ENCODE measurements at places on chromosomes 5 and 9. TPM values are rescaled to one million over a fixed set of nuclear protein-coding genes. Genes with fewer than 3 reads are reported as not detected.

- DNase-seq, result no peak
Measured at GRCh38 chr5:81980598-81981260, 8.9 kb downstream of the ATG10 start.

DNA sequence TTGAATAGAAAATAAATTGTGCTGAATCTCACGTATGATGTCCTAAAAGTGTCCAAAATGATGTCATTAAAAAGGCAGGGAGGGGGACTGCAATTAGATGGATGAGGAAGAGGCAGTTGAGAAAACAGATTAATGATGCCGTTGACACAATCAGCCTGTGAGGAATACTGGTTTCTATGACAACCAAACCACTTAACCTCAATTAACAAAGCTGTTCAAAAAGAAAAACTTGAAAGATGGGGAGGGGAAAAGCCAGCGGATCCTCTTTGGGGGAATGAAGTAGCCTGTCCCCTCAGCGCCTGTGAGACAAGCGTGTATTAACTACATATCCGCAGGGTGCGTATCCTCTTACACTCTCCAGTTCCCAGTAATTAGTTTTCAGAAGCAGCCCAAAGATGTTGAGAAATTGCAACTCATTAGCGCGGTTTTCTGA lies 160.7 kb downstream of the TTC39B start:
- no peak for DNase-seq

DNA sequence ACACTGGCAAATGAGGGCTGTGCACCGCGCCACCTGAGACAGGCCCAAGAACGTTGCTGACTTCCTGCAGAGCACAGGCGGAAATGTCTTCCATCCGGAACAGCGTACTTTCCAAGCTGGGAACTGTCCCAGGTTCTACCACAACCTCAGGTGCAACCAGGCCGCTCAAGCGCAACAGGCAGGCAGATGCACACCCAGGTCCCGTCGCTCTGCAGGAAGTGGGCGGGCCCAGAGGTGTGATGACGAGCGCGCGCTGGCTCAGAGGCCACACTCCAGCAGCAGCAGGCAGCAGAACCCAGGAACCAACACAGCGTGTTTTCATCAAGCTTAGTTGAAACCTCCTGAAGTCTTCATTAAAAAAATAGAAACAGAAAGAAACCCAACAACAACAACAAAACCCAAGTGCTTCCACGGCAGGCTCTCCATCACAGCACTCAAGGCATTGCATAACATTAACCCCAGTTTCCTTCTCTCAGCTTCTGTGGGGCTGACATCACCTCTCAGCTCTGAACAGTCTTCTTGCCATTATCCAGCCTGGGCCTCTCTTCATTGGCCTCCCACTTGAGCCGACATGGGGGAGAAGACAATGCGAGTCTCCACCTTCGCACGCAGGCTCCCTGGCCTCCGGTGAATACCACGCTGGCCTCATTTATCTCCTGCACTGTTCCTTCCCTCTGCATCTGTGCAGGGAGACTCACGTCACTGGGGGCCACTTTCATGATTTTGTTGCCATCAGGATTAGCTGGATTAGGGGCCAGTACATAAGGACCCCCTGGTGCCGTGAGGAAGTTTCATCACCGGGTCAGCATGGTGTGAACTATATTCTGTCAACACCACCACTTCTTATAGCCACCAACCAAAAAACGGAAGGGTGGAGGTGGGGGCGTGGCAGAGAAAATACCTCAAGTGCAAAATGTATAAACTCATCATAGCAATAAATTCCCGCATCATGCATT lies 22.1 kb downstream of the PTCH1 start:
- DNase-seq, result peak; percentile 52

DNA sequence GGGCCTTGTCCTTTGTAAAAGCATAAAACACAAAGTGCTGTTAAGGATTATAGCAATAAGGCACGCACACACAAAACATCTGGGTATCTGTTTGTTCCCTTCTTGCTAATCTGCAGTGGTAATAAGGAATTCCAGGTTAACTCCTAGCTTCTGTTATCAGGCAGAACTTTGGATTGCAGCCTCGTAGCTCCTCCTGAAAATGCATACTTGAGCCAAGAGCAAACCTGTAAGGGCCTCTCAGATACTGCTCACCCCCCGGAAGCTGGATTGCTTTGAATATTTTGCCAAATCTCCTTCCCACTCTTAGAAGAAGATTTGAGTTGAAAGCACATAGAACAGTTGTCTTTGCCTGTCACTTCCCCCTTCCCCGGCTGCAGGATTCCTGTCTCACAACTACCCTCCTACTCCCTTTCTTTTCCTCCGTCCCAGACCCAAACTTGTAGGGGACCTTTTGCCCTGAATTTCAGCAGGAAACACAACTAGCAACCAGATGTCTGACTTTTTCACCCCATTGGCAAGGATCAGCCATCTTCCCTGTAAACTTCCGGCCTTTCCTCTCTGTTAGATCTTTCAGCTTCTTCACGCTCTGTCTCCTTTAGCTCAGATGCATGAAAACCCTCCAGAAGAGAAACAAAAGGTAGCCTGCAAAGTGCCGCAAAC lies 28.2 kb upstream of the SMAD5 start:
- DNase-seq, result no peak

- no peak for DNase-seq
Measured at GRCh38 chr5:1875281-1875842, 7.4 kb downstream of the IRX4 start.

GRCh38 chr9:682633-683508 lies 158.6 kb upstream of the DMRT1 start:
- no peak for DNase-seq

DNA sequence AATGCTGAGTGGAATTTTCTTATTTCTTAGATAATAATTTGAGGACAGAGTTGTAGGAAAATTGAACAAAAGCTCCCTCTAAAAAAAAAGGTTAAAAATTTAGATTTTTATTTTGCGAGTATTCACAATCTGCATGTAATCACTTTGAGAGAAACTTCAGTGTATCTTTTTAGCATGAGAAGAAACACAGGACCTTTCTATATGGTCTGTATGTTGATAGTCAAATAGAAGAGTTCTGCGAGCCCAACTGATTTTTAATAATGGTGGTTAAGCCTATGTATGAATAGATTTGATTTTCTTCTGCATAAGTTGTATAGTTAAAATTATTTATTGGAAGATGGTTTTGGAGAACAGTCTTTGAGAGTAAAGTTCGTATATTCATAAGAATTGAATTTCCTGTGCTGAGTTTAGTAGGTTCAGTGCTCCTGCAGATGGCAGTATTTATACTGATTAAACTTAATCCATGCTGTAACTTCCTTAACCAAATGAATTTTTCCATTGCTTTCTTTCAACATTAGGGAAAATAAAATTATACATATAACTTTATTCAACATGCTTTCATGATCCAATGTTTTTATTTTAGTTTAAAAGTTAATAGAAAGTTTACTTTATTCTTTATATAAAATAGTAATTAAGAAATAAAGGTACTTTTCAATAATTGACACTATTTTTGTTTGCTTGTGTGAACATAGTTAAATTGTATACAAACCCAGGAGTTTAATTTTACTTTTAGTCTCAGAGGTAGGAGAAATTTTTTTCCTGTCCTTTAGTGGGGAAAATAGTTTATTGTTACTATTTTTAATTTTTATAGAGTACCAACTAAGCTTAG lies 19.6 kb downstream of the TCERG1 start:
- peak; percentile 22 for DNase-seq

DNA sequence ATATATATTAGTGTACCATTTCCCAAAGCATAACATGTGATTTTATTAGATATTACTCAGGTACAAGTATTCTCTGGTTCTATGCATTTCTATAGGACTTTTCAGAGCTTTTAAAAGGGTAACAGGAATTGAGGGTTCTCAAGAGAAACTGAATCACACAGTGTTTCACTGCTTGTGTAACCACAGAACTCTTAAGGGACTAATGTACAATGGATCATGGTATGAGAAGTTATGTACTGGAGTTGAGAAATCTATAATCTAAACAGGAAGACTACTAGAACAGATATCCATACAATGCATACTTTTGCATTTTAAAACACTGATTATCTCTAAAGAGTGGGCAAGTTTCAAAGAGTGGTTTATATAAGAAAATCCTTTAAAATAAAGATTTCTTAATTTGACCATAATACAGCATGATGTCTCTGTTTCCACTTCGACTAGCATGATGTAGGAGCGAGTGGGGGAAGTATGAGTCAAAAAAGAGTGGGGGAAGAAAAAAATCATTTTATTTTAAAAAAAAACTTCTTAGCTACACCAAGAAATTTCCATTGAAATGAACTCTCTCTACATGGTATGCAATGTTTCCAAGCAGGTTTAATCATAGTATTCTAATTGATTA lies 183.5 kb downstream of the RFX3 start:
- no peak for DNase-seq

DNA sequence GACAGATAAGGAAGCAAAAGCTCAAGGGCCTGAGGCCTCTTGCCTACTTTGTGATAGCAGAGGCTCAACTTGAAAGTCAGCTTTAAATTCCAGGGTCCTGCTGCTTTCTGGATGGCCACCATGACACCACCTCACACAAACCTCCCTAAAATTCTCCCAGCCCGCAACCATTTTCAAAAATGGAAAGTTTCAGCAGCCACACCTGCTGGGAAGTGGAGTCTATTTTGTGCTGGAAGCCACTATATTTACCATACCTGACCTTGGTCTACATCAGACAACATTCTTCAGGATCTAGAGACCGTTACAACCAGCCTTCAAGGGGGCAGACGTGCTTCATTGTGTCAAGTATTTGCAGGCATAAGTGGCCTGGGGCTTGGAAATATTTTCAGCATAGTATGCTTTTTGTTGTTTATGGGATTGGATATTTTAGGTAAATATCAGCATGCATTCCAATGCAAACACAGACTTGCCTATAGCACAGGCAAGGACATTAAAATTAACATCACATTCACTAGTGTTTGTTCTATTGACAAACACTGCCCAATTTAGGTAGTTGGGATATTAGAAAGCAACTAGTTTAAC lies 50.9 kb downstream of the BOD1 start:
- no peak for DNase-seq

DNA sequence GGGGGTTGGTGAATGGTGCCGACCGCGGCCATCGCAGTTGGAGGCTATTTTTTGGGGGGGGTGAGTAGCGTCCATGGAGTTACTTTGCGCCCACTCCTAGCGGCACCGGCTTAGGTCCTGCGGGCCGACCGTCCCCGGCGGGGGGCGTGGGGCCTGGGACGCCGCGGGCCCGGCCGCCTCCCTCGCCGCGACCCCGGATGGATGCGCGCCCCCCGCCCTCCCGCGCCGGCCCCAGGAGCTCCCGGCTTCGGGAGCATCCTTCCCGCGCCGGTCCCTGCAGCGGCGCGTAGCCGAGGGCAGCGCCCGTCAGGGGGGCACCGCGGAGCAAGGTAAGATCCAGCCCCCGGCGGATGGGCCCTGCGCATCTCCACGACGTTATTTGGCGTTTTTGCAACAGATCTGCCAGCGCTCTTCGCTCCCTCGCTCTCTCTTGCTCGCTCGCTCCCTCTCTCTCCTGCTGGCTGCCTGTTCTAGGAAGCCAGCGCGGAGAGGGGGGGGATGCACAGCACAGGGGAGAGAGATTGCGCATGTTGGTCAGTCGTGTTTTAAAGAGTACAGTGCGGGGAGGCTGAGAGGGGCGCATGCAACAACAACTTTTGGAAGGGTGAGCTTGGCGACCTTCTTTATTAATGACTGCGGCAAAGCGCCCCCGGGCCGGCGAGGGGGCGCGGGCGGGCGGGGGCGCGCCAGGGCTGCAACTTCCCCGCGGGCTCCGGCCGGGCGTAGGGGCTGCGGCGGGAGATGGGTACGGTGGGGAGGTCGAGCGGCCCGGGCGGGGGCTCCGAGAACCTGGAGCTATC lies 413 bp downstream of the JADE2 start:
- peak; percentile 67 for DNase-seq

- no peak for DNase-seq
Measured at GRCh38 chr5:80591352-80591751, 21.3 kb upstream of the ANKRD34B start.

DNA sequence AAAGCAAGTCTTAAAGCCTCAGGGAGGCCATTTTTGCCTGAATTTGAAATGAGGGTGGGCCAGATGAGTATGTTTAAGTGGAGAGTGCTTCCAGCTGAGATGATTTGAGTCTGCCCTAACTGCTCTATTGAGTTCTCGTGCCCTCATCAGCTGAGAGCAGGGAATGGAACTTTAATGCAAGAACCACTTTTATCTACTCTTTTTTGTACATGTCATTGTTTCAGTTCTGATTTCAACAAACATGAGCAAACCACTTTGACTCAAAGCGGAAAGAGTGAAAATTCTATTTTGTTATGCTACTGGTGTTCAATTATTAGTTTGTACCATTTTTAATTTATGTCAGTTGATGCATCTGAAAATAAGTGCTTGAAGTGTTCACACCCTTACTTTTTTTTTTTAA lies 35.8 kb downstream of the DCAF10 start:
- DNase-seq, result no peak

- no peak for DNase-seq
Measured at GRCh38 chr5:135596788-135597187, 18.0 kb upstream of the CXCL14 start.

DNA sequence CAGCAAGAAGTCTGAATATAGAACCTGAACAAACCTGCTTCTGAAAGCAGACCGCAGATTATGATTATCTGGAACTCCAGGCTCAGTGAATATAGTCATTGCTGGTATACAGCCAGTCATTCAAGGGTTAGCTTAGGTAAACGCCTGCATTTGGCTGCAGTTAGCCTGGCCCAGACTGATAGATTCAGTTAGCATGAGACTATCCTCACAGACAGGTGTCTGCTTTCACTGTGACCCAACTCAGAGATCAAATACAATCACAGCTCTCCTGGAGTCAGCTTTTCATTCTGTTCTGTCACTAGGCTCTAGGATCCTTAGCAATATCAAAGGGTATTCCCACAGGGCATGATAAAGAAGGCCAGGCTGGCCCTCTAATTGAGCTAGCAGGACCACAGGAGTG lies 138.6 kb upstream of the PLCXD3 start:
- DNase-seq, result no peak

DNA sequence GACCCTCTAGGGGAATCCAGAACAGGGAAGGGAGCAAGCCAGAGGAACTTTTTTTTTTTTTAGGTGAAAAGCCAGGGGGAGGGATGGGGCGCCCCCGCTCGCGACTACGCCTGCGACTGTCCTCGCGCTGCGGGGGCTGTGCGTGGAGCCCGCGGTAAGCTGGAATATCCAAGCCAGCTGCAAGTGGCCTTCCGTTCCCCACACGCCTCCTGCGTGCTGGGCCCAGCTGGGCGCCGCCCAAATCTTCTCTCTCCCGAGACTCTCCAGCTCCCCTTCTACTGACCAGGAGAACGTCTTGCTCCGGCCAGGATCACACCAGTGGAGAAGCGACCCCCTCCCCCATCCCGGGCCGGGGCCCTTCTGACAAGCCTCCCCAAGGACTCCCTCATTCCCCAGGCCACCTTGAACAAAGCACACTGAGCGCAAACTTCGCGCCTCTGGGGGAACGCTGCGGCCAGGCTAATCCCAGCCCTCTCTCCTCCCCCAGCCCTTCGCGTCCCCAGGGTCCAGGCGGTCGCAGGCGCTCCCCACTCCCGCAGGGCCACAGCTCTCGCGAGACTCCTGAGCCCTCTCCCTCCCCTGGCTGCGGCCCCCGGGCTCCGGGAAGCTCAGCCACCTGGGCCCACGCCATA lies 6.6 kb downstream of the BARX1 start:
- no peak for DNase-seq

The SVEP1 gene
- total RNA-seq, result not detected

The PTPRD gene
- not detected for total RNA-seq

The SH3PXD2B gene
- 1.9 TPM for total RNA-seq

The STK32A gene
- not detected for total RNA-seq

The MARCOL gene
- total RNA-seq, result not detected

The KIF4B gene
- not detected for total RNA-seq

The TRIM36 gene
- total RNA-seq, result 1.0 TPM

The IFNA16 gene
- total RNA-seq, result not detected
